B cell (primary cell): ENCODE measurements at places on chromosomes 7 and 10.

GRCh38 chr7:37320848-37321468 lies 127.7 kb downstream of the ELMO1 start:
- no peak for DNase-seq

DNA sequence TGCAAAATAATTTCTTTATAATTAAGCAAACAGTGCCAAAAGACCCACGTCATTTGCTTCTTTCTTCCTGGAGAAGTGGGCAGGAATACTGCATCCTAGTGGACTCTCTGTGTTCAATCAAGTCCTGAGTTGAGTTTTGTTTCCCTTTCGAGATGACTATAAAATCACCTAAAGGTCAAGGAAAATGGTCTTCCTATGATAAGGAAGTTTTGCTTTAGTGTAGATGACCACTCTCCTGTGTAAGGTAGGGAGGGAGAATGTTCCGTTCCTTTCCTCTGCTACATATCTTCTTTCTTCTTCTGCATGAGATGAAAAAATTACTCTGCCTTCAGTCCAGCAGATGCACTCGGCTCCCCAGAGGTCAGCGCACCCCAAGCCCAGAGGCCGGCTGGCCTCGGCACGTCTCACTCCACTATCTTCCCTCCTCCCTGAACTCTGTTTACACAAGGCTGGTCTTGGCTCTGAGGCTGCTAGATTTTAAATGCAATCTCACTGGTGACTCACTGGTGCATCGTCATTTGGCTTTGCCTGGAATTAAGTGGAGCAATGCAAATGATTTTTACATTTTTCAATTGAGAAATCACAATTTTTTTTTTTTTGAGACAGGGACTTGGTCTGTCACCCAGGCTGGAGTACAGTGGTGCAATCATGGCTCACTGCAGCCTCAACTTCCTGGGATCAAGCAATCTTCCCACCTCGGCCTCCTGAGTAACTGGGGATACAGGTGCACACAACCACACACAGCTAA lies 18.6 kb upstream of the VDAC2 start:
- no peak for DNase-seq

DNA sequence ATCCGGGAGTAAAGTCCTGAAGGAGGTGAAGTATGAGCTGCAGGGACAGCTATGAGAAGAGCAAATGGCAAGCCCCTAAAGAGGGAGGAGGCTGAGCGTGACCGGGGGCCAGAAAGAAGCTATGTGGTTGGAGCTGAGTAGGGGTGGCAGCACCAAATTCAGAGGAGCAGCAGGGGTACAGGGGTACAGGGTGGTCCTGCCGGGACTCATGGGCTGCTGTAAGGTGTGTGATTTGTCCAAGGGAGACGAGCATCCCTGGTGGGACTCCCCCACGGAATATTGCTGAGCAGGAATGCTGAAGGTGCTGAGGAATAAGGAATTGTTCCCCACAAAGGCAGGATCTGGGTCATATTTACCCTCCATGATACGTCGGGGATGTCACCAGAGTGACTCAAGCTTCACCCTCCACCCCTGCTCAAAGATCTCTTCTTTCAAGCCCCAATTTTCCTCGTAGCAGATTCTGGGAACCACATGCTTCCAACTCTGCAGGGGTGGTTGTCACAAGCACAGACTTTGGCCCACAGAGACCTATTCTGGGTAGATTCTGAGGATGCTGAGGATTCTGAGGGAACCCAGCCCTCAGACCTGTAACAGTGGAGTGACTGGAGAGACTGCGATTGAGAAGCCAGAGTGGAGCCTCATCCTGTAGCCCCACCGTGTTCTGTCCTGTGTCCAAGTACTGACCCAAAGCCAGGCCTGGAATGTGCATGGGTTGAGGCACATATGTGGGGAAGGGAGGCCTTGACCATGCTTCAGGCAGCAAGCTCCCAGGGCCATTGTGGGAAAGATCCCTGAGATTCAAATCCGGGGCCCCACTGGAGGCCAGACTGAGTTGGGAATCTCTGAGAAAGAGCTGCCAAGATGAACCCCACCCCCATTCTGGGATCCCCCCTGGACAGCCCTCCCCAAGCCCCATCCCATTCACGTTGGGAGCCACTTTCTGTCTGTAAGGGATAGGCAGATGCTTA lies 4.2 kb downstream of the SFTPD start:
- DNase-seq = no peak

DNA sequence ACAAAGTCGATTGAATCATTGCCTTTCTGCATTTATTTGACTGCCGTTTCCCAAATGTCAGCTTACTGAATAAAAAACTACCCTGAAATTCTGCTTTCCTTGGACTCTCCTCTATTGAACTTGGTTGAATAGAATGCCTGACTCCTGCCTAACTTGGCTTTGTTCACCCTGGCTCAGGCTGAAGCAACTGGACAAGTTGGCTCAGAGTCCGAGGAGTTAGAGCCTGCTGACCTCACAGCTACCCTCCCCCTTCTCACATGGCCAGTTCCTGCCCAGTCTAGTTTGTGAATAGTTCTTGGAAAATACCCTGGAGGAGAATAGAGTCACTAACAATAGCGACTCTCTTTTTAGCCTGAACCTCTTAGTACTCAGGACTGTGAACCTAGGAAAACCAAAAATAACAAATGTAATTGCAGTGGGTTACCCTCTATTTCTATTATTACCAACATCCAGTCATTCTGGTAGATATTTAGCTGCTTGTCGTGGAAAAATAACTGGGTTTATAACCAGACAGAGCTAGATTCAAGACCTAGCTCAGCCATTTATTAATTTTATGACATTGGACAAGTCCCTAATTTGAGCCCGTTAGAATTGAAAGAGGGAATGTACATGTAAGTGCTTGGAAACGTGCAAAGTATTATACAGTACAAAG lies 17.3 kb upstream of the NRBF2 start:
- no peak for DNase-seq

- DNase-seq = peak; percentile 39
Measured at GRCh38 chr10:119360181-119360921, 153.0 kb downstream of the GRK5 start.

DNA sequence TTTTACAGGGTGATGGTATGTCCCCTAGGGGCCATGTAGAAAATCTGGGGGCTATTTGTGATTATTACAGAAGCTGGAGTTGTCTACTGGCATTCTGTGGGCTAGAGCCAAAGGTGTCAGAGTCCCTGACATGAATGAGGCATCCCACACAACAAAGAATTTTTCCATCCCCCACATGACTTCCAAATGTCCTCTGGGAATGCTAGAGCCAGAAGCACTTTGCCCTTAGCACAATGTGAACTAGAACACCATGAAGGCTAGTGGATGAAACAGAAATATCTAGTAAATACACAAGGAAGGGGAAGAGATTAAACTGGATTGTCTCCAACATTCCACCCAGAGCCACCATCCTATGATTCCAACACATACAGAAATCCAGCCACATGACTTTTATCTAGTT lies 46.9 kb downstream of the FAM13C start:
- no peak for DNase-seq

DNA sequence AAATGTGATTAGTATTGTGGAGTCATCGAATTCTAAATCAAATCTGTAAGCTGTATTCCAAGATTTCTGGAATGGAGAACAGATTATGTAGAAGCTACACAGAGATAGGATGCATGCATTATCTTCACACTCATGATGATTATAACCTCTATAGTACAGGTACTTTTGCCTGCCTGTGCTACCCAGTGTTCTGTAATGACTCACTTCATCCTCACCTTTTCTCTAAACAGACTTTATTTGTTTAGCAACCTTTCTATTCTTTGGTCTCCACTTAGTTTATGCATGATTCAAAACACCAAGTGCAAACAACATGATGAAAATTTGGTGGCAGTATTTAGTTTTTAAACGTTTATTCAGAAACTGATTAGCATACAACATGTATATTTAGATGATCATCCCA lies 68.4 kb upstream of the PRPS1L1 start:
- DNase-seq = no peak

DNA sequence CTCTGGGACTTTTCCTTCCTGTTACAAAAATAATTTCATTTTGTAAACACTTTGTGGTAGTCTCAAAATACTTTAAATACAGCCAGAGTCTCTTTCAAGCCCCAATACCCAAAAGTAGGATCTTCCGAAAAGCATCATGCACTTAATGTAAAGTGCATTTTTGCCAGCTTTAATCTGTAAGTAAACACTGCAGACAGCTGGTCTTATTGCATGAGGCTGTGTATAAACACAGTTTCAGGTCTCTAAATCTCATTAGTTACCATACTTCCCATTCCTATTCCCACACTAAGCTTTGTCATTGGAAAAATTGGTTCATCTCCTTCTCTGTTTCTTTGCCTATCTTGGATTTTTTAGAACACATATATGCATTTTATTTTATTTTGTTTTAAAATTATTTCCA lies 87.6 kb upstream of the GNAI1 start:
- DNase-seq = no peak

GRCh38 chr10:103227416-103227815 lies 18.3 kb upstream of the RPEL1 start:
- DNase-seq = no peak

DNA sequence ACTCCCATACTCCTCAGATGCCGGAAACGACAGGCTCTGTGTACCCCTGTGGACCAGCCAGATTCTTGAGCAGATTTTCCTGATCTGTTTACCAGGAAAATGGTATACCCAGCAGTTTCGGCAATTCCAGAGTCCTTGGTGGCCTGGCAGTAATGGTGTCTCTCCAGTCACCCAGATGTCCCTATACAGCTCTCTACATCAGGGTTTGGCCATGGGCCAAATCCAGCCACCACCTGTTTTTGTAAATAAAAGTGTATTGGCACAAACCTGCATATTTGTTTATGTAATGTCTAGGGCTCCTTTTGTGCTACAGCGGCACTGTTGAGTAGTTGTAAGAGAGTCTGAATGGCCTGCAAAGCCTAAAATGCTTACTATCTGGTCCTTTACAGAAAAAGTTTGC lies 491.3 kb downstream of the RPS24 start:
- DNase-seq = no peak

DNA sequence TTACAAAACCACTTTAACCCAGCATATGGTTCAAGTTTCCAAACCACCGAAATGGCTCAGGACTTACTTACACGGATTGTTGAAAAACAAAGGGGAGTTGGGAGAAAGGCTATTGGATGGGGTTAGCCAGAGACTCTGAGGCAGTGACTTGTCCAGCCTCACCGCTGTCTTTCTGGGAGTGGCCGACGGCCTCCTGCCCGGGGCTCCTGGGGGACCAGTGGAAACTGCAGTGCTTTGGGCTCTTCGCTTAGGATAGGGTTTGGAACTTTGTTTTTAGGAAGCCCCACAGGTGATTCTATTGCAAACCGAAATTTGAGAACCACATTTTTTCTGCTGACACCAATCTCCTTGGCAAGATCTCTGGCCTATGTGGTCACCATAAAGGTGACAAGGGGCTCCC lies 38.1 kb upstream of the R3HCC1L start:
- DNase-seq = no peak

DNA sequence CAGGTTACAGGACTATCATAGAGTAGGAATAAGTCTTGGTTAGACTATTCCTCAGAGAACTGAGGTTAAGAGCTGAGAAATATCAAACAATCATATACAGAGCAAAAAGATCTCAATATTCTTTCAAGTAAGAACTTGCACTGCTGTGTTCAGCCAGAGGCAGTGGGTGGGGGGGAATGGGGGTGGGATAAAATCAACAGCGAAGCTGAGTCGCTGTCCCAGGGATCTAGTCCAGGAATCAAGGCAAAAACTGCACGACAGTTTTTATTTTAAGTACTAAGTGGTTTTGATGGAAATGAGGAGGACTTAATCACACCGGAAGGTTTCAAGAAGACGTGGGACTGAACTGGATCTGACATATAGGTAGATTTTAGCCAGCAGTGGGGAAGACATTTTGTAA lies 159.1 kb downstream of the SRPK2 start:
- DNase-seq = no peak

DNA sequence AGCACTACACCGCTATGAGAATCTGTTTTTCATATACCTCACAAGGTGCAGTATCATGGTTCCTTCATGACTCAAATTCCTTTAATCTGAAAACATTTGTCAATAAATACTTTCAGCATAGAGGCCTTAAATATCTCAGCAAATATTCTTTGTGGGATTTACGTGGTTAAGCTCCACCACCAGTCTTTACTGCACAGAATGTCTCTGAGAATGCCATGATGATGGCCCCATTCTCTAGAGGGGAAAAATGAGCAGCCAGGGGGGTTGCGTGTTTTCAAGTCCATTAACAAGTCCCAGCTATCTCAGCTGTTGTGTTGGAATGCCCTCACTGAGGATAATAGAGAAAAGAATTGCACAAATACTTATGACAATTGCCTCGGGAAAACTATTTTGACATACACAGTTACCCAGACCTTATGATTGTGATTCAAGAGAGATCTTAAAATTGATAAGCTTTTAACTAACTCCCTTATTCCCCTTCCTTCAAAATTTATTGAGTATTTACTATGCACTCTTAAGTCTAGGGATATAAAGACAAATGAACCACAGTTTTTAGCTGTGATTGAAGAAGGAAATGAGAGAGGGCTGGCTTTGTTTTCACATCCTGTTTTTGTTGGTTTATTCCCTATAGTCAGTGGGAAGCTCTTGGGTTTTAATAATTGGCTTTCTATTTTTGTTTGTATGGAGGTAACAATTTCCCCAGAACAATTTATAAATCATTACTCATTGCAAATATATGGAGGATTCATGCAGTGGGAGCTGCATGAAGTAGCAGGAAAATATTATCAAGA lies 176.5 kb upstream of the VWC2 start:
- no peak for DNase-seq

DNA sequence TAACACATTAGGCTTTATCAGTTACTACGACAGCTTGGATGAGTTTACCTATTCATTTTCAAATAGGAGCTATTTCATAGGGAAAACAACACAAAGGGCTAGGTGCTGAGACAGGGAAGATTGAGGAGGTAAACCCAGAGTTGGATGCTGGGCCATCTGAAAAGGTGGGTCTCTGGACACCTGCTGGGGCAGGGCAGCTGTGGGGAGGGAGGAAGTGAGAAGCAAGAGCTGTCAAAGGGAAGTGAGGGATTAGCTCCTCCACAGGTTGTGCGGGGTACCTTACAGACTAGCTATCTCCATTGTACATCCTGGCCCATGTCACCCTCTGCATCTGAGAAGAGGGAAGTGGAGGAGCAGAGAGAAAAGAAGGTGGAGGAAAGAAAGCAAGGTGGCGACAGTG lies 48.9 kb downstream of the BLNK start:
- DNase-seq = no peak

- no peak for DNase-seq
Measured at GRCh38 chr10:65194555-65194954, 1673.4 kb downstream of the REEP3 start.

DNA sequence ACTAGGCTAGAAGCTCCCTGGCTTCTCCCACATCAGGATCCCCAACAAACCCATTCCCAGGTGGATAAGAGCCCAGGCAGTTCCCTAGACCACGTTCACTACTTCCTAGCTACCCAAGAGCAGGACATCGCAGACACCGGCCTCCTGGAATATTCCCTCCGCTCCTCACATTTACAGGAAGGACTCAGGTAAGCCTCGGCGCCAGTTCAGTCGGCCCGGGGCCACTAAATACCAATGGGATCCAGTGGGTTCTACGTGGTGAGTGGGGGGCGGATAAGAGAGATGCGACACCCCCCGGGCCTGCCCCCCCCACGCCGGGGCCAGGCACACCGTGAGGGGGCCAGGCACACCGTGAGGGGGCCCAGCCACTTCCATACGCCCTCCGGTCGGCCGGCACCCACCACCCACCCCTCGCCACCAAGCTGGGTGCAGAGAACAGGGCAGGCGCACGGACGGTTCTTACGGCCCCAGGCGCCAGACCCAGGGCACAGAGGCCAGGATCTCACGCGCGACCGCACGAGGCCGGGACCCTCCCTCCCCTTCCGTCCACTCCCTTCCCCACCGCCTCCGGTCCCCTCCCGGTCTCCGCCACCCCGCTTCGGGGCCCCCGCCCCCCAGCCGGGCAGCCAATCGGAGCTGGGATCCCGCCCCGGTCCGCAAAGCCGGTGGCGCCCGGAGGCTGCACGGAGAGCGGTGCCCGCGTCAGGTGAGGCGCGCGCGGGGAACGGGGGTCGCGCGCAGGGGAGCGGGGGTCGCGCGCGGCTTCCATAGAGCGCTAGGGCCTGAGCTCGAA lies at the start of gene BLVRA:
BLVRA (plus strand) TSS at position 652 of the 793 bp plus-strand sequence. CDS start 12,479 bp downstream, outside the sequence.
- peak; percentile 64 for DNase-seq
